Naive thymus-derived CD4-positive, alpha-beta T cell (primary cell): ENCODE measurements at places on chromosomes 2 and 18. TPM values are rescaled to one million over a fixed set of nuclear protein-coding genes. Genes with fewer than 3 reads are reported as not detected.

DNA sequence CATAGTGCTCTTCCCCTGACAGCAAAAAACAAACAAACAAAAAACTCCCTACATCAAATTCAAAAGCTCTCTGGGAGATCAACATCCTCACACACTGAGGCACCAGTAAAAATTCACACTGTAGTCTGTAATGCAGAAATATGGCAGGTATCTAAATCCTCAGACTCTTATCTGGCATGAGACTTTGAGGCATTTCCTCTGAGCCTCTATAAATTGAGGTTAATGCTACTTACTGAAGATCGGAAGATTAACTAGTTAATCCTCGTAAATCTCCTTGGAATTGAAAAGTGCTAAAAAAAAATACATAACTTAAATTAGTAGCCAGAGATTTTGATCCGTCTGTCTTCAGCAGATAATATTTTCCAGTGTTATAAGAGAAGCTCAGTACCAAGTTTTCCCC, 65.0 kb downstream of the AP1S3 start:
- DNase-seq = no peak

- DNase-seq = no peak
Observed at GRCh38 chr2:188078534-188078933, 213.1 kb upstream of the GULP1 start.

DNA sequence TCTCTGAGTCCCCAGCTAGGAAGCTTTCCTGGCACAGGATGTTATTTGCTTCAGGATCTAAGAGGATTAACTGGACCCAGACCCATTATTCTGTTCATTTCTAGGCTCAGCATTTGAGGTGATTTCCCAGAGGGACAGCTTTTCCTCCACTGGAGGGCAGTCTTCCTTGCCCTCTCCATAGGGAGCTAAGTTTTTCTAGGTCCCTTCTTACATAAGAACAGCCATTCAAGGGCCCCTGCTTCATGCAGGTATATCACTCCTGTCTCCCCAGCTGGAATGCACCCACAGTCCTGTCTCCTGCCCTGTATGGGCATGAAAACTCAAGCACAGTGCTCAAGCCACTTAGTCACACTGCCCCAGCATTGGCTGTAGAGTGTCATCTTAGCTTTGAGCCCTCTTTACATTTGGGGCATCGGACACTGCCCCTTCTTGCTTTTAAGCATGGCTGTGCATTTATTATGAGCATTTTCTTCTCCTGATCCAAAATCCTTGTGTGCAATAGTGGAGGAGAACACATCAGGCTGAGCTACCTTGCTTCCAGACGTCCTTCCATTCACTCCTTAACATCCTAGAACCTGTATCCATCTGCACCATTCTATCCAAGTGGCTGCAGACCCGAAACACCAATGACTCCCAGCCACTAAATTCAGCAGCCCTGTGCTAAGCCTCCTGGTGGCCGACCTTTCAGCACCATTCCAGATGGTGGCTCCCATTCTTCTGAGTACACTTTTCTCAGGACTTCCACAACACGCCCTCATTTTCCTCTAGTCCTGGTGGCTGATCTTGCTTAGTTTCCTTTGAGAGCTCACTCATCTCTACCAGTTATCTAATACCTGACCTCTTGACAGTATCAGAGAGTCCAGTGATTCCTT, 80.0 kb downstream of the COPS8 start:
- no peak for DNase-seq

- no peak for DNase-seq
Observed at GRCh38 chr2:240501531-240501991, 56.2 kb downstream of the ANKMY1 start.

GRCh38 chr18:49682173-49682802, 120.4 kb downstream of the LIPG start:
- no peak for DNase-seq

Gene DGUOK
- 69.4 TPM for total RNA-seq

Gene CCDC148
- total RNA-seq = not detected
